ENCODE measurements at places on chromosomes 1 and 21.
A peak's percentile ranks its signal among the peaks of the same experiment; 100 is the strongest.

DNA sequence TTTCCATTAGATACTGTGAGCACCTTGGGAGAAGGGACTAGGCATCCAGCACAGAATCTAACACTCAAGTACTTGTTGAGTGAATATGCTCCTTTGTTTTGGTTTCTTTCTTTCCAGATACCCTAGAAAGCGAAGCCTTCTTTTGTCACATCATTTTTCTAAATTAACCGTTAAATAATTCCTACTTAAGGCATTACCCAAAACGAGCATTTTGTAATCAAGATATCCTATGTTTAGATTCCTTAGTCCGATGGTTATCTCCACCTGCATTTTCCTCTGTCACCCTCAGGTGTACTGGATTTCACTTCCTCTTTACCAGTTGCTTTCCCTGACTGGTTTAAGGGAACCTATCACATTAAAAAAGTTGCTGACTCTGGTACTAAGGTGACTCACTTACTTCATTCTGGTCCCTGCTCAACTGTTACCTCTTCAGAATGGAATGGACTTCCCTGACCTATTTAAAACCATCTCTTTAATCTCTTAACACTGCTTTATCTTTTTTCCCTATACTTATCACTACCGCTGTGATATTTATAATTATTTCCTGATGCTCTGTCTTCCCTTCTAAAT, 3.2 kb downstream of the B3GALNT2 start:
- DNase-seq: no peak

DNA sequence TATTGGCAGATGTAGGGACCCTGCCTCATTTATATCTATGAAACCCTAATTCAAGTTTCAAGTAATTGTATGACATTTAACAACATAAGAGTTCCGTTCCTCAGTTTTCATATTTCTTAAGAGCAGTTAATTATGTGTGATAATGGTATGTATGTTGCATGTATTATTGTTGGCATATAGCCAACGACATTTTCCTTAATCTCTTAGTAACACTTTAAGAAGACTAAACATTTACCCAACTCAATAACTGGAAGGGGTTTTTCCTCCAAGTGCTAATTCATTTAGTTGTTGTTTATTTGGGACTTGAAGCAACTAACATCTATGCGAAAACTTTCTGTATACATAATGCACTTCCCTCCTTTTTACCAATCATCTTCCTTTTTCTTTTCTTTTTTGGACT, 1.5 kb upstream of the RALGPS2 start:
- DNase-seq: no peak

GRCh38 chr1:16212251-16212961, at the start of gene ARHGEF19:
ARHGEF19 (minus strand) TSS chr1:16212652; CDS start chr1:16209054, 3,598 bp downstream.
- DNase-seq: no peak

DNA sequence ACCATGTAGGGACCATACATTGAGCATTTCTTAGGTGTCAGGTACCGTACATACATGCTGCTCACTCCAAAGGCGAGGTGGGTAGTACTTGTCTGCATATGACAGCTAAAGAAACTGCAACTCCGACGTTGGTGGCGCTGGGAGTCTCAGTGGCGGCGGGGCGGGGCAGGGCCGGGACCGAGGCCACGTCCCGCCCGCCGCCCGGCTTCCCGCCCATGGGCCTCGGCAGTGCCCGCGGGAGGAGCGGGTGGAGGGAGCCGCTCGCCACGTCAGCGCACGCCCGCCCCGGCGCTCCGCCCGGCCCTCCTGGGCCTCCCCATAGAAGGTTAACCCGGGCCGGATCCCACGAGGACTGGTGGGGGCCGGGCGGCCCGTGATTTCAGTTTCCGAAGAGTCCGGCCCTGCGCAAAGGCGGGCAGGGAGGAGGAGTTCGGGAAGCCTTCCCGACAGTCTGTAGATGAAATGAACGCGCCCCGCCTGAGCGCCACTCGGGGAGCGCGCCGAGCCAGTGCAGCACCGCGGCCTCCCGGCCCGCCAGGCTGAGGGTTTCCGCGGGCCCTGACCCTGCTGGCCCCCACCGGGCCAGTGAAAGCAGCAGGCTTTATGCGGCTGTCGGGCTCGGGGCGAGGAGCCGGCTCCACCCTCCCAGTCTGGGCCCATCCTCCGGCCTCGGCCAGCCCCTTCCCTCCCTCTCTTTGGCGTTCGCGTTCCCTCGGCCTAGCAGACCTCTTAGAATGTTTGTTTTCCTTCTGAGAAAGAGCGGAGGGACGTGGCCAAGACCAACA, 119.9 kb upstream of the JUN start:
- DNase-seq: peak; percentile 91

DNA sequence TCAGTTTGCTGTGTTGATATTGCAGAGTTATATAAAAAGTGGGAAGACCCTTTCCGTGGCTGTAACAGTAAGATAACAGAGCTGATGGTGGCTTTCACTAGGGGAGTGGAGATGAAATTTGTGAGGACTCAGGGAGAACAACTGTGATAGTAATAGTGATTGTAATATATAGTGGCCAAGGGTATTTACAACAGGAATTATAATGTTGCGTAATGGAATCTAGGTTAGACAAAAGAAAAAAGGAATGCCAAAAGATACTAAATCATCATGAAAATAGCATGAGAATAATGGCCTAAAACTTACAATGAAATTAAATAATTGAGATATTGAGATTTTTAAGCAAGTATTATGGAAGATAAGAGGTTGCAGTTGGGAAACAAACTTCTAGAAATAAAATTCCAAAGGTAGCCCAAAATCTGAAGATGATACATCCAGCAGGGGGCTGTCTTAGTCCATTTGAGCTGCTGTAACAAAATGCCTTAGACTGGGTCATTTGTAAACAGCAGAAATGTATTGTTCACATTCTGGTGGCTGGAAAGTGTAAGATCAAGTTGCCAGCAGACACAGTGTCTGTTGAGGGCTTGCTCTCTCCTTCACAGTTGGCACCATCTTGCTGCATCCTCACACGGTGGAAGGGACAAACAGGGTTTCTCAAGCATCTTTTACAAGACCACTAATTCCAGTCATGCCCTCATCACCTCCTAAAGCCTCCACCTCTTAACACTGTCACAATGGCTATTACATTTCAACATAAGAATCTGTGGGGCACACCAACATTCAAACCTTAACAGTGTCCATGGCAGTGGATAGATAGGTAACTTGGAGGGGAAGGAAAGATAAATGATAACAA, 711.2 kb downstream of the MRPL39 start:
- DNase-seq: peak; percentile 11

GRCh38 chr21:45994759-45995685, 13.5 kb downstream of the COL6A1 start:
- no peak for DNase-seq

DNA sequence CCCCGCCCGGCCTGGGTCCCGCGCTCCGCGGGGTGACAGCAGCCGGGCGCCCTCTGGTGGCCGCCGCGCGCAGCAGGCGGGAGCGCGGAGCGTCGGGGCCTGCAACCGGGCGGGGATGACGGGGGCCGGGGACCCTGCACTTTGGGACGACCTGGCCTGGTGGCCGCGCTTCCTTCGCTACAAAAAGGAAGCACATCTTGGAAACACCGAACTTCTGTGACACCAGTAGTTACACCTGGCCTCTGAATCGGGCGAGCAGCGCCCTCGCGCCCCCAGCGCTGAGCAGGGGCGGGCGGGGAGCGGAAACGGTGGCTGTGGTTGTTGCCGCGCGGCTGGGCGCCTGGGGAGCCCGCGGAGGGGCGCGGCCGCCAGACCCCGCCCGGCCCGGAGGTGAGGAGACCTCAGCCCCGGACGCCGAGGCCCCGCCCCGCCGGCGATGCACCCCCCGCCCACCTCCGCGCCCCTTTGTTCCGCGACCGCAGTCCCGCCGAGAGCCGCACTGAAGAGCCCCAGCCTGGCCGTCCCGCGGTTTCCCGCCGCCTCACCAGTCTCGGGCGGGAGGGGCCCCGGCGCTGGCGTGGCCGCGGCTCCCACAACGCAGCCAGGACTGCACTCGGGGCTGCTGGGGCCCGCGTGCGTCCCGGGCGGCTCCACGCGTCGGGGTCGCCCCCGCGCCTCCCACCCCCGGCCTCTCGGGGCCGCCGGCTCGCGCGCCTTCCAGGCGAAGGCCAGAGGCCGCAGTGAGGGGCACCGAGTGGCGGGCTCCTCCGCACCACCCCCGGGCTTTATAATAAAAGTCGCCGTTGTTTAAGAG, 59.3 kb downstream of the H3-3A start:
- DNase-seq: peak; percentile 92

- DNase-seq: no peak
These were observed 20.6 kb upstream of the PGD start for GRCh38 chr1:10378081-10378841.

DNA sequence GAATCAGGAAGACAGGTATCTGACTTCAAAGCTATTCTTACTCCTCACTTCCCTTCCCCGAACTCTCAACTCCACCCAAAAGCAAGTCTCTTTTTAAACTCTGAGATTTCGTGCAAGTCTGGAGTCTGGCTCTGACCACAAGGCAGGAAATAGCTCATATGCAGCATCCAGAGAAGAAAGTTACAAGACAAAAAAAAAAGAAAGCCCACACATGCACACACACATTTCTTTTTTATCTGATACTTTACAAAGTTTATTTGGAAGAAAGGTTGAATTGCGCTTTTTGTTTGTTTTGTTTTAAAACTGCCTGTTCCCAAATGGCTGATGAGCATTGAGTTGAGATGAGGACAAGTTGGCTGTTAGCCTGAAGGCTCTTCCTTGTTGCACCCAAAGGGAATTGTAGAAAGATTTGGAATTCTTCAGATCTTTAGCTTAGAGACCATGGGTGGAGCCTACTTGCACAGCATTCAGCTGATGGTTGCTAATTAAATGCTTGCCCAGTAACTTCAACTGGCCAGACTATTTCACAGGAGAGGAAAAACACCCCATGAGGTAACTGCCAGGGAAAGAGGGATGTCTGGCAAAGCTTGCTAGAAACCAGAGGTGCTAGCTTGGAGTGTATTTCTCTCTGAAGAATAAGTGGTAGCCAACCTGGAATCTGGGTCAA, 490.3 kb downstream of the TTLL7 start:
- DNase-seq: no peak

DNA sequence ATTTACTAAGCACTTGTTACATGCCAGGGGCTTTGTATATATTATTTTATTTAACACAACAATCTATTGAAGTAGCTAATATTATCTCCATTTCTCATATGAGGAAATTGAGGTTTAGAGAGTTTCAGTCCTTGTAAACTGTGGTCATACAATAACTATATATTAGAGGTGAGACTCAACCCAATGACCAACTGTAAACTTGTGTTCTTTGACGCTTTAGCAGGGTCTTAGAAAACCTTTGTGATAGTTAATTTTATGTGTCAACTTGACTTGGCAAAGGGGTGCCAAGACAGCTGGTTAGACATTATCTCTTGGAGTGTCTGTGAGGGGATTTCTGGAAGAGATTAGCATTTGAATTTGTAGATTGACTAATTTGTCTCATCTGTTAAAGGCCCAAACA, 252.4 kb upstream of the B3GALT2 start:
- DNase-seq: no peak

GRCh38 chr1:56686169-56686568, 41.1 kb downstream of the PRKAA2 start:
- no peak for DNase-seq

DNA sequence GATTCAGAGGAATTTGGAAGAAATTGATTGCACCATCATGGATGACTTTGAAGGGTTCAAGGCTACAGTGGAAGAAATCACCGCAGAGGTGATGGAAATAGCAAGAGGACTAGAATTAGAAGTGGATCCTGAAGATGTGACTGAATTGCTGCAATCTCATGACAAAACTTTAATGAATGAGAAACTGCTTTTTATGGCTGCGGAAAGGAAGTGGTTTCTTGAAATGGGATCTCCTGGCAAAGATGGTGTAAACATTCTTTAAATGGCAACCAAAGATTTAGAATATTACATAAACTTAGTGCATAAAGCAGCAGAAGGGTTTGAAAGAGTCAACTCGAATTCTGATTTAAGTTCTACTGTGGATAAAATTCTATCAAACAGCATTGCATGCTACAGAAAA, 698.6 kb downstream of the PLA2G4A start:
- DNase-seq: no peak

DNA sequence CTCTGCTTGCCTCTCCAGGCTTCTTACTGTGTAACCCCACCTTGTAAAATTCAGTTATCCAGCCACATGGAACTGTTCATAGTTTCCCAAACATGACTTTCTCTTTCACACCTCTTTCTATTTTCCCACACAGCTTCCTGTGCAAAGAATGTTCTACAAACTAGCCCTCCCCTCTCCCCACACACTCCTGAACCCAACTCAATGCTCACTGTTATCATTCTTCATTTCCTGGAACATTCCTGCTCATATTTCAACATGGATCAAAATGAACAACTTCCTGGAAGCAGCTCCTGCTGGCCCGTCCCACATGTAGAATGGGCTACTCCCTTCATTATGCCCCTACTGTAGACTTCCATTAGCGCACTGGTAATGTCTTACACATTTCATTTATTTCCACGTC, 7.5 kb upstream of the HSD11B1 start:
- no peak for DNase-seq

DNA sequence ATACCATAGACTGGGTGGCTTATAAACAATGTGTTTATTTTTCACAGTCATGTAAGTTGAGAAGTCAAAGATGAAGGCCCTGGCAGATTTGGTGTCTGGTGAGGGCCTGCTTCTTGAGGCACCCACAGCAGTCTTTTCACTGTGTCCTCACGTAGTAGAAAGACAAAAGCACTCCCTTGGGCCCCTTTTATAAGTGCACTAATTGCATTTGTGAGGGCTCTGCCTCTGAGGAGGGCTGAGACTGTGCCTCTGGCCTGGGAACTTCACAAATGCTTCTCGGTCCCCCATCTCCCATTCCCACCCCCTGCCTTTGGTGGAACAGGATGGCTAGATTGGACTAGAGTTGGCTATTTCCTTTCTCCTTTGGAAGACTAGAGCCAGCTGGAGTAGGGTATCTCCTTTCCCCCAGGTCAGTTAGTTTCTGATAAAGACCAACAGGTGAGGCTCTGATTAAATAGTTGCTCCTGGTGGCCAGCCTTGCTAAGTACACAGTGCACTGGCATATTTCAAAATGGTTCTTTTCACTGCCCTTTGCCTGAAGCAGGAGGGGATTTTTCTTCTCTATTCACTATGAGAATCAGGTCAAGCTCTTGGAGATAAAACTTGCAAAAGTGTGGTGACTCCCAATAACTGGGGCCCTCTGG, 82.9 kb downstream of the PLPPR4 start:
- no peak for DNase-seq

DNA sequence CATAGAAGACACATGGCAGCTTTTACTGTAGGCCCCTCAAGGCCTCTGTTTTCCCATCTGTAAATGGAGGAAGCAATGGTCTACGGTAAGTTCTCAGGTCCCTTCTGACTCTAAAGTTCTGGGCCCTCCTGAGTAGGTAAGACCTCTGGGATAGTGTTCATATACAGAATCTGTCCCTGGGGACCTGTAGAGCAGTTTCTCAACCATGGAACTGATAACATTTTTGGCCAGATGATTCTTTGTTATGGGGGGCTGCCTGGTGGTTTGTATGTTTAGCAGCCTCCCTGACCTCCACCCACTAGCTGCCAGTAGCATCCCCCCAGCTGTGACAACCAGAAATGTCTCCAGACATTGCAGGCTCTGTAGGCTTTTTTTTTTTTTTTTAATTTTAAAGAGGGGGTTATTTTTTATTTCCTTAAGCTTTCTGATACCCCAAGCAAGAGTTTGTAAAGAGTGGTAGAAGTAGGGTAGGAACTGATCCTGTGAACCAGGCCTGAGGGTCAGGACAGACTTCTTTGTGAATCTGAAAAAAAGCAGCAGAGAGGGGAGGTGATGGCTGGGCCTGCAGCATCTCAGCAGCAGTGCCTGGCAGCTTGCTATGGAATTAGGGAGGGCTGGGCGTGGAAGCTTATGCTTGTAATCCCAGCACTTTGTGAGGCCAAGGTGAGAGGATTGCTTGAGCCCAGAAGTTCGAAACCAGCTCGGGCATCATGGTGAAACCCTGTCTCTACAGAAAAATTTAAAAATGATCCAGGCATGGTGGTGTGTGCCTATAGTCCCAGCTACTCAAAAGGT, 20.2 kb upstream of the TCEA3 start:
- no peak for DNase-seq

Data from retina (tissue), 1 donor.